Mammary microvascular endothelial cell (primary cell): ENCODE measurements at places on chromosomes 11 and 22. TPM values are rescaled to one million over a fixed set of nuclear protein-coding genes. Genes with fewer than 3 reads are reported as not detected.

The JRKL gene
- total RNA-seq: 4.9 and 5.5 TPM in 2 replicates

The GGT1 gene
- 2.5 and 4.8 TPM in 2 replicates for total RNA-seq

The PGA4 gene
- total RNA-seq: not detected in 2 replicates

The MS4A4E gene
- not detected in 2 replicates for total RNA-seq

The NEFH gene
- 1.2 and 2.1 TPM in 2 replicates for total RNA-seq

The GALR3 gene
- total RNA-seq: not detected in 2 replicates

The ADM2 gene
- total RNA-seq: 0.64 and 0.87 TPM in 2 replicates

The C11orf16 gene
- total RNA-seq: not detected in 2 replicates

The LDHAL6A gene
- total RNA-seq: not detected in 2 replicates

The ARL14EP gene
- 13.9 and 15.9 TPM in 2 replicates for total RNA-seq

The ELFN2 gene
- 0.30 and 0.40 TPM in 2 replicates for total RNA-seq

The CTSC gene
- total RNA-seq: 191 and 226 TPM in 2 replicates

The MYOD1 gene
- total RNA-seq: not detected in 2 replicates

The BAIAP2L2 gene
- 0.07 and 0.54 TPM in 2 replicates for total RNA-seq

The SCGB2A2 gene
- not detected in 2 replicates for total RNA-seq

The DMC1 gene
- 0.53 and 1.9 TPM in 2 replicates for total RNA-seq

The EFEMP2 gene
- 29.5 and 33.7 TPM in 2 replicates for total RNA-seq

The SLC22A12 gene
- total RNA-seq: not detected in 2 replicates

The SMTN gene
- total RNA-seq: 292 and 322 TPM in 2 replicates

The PRG3 gene
- total RNA-seq: not detected in 2 replicates

The OR8D4 gene
- not detected in 2 replicates for total RNA-seq

The PYGM gene
- 0.25 TPM in 1 of 2 replicates, not detected in the other for total RNA-seq

The GGT5 gene
- 7.4 and 8.3 TPM in 2 replicates for total RNA-seq

The DSCAML1 gene
- total RNA-seq: not detected in 2 replicates

The TBX10 gene
- not detected in 2 replicates for total RNA-seq

The SLC22A9 gene
- not detected in 2 replicates for total RNA-seq

The CCDC87 gene
- 0.05 TPM in 1 of 2 replicates, not detected in the other for total RNA-seq

The TTC28 gene
- total RNA-seq: 19.0 and 24.9 TPM in 2 replicates

The RFPL3 gene
- total RNA-seq: not detected in 2 replicates

The IL10RA gene
- 0.54 TPM in 1 of 2 replicates, not detected in the other for total RNA-seq

The ACR gene
- total RNA-seq: 0.40 TPM in 1 of 2 replicates, not detected in the other

The HYOU1 gene
- 120 and 121 TPM in 2 replicates for total RNA-seq

The TEX54 gene
- not detected in 2 replicates for total RNA-seq

The SIK3 gene
- total RNA-seq: 8.1 and 10.9 TPM in 2 replicates

The SLCO2B1 gene
- total RNA-seq: 0.15 and 0.60 TPM in 2 replicates

The MYBPC3 gene
- total RNA-seq: not detected in 2 replicates

The CARS1 gene
- total RNA-seq: 40.9 and 44.1 TPM in 2 replicates

The CARD18 gene
- total RNA-seq: not detected in 2 replicates

The FAR1 gene
- 30.1 and 36.0 TPM in 2 replicates for total RNA-seq

The OR52I1 gene
- not detected in 2 replicates for total RNA-seq

The ADAMTS15 gene
- total RNA-seq: 0.05 TPM in 1 of 2 replicates, not detected in the other

The TRIM29 gene
- 0.20 TPM in 1 of 2 replicates, not detected in the other for total RNA-seq
